Lung (tissue), 17 donors: ENCODE measurements at places on chromosomes 6 and 20. TPM values are rescaled to one million over a fixed set of nuclear protein-coding genes. Genes with fewer than 3 reads are reported as not detected.
A peak's percentile ranks its signal among the peaks of the same experiment; 100 is the strongest.

GRCh38 chr6:37830225-37830624, 10.7 kb downstream of the ZFAND3 start:
- DNase-seq: no peak

GRCh38 chr6:144283646-144284477, 1.3 kb upstream of the UTRN start:
- no peak for DNase-seq

DNA sequence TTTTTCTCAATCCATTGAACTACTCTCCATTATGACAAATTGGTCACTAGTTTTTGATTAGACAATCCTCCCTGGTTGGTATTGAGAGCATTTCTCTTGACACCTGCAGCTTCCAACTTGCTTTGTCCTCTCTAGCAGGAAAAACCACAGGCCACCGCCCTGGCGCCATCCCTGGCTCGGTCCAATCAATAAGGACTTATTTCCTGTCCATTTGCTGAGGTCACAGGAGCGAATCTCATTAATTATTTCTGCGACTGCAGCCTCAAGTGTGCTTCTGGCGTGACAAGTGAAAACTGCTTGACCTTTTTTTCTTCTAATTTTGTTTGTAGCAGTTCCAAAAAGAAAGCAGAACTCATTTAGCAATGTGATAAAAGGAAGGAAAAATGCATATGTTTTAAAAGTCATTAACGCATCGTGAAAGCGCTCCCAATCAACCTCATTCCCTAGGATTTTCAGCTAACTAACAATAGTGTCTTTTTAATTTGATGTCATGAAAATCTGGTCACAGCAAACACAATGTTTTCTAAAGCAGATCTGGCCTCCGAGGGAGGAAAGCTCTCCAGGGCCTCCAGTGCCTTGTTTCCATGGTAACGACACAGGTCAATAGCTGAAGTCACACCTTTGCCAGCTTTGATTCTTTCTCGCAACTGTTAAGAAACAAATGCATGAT, 39.0 kb upstream of the BEND3 start:
- peak; percentile 57 for DNase-seq

The E2F1 gene
- 4.2 TPM for polyA plus RNA-seq

The IP6K3 gene
- polyA plus RNA-seq: 3.4 TPM

DNA sequence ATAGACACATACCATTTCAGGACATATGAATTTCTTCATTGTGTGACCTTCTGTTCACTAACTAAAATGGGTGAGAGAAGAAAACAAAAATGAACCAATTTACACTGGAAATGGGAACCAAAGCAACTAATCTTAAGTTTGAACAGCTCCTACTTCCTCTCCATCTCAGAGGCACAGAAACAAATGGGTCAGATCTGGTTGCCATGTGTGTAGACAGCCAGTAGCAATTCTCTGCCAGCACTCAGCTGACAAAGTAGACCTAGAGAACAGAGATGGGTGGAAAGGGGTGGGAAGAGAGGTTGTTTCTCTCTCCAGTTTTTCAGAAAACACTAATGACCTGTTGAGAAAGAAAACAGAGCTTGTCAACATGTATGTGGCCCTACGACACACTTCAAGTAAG, 14.3 kb upstream of the POPDC3 start:
- no peak for DNase-seq

The RAD21L1 gene
- not detected for polyA plus RNA-seq

- no peak for DNase-seq
Observed at GRCh38 chr20:9736373-9736772, 102.5 kb downstream of the PAK5 start.

The KIAA1755 gene
- polyA plus RNA-seq: 0.75 TPM
